ENCODE measurements at places on chromosomes 11 and 22.

- no peak for DNase-seq
These were observed 56.1 kb upstream of the EIF3M start for GRCh38 chr11:32527261-32528175.

- DNase-seq = no peak
These were observed 26.9 kb upstream of the PGM2L1 start for GRCh38 chr11:74425100-74425499.

DNA sequence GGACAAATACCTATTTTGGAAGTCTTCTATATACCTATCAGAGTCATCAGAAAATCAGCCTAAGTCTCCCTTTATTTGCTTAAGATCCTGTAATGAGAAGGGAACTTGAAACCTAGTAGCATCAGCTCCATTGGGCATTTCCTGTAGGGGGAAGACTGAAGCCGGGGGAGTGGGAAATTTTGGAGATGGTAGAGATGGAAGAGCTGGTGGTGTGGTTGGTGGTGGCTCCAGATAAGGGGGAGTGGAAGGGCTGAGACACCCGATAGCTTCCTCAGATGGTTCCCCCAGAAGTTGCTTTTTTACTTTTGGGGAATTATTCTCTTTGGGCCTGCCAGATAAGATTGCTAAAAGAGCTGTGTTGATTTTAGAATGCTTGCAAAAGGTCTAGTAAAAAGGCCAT, 16.4 kb upstream of the EI24 start:
- no peak for DNase-seq

- DNase-seq = no peak
These were observed 133.2 kb downstream of the TRIM29 start for GRCh38 chr11:120004723-120005122.

DNA sequence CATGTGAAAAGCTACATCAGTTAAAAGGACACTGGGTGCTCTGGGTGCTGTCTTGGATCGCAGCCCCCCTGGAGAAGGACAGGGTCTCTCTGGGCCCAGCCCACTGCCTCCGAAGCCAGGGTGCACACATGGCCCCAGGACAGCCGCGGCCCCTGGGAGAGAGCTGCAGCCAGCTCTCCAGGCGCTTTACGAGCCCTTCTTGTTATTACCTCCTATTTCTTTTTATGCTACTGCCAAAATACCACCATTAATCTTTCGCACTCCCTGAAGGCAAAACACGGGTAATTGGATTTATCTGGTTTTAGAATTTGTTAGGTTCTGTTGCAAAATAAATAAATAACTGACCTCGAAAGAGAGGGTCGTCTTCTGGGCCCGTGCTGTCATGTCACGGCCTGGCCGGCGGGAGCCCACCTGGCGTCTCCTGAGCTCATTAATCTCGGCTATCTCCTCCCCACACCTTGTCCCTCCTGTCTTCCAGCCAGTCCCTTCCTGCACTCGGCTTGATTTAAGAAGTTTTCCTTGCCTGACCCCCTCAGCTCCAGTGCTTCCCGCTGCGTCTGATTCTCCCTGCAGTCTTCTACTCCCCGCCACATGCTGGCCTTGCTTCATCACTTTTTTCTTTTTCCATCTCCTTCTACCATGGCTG, 611.7 kb downstream of the OPCML start:
- DNase-seq = no peak

GRCh38 chr11:70135625-70136059, 57.5 kb downstream of the ANO1 start:
- DNase-seq = no peak

DNA sequence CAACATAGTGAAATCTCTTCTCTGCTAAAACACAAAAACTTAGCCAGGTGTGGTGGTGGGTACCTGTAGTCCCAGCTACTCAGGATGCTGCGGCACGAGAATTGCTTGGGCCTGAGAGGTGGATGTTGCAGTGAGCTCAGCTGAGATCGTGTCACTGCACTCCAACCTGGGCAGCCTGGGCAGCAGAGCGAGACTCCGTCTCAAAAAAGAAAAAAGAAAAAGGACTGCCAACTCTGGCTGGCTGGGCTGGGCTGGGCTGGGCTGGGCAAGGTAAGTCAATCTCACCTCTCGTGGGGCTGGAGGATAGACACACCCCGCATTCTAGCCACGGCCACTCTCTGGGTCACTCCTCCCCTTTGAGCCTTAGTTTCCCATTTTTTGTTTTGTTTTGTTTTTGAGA, 26.9 kb downstream of the TEF start:
- no peak for DNase-seq

DNA sequence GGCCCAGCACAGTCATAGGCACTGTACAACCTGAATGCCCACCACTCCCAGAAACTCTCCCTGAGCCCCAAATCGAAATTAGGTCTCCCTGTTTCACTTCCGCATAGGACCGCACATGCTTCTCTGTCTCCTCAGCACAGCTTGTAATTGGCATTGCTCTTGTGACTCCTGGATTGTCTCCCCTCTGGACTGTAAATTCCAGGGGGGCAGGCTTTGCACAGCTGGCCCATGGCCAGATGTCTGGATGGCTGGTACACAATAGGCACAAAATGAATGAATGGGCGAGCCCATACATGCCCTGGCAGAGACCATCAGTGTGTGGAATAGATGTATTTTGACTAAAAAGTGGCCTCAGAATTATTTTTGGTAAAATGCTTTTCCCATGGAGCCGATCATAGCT, 63.3 kb upstream of the PHF21B start:
- DNase-seq = no peak
